ENCODE measurements at places on chromosomes 2 and 18.

DNA sequence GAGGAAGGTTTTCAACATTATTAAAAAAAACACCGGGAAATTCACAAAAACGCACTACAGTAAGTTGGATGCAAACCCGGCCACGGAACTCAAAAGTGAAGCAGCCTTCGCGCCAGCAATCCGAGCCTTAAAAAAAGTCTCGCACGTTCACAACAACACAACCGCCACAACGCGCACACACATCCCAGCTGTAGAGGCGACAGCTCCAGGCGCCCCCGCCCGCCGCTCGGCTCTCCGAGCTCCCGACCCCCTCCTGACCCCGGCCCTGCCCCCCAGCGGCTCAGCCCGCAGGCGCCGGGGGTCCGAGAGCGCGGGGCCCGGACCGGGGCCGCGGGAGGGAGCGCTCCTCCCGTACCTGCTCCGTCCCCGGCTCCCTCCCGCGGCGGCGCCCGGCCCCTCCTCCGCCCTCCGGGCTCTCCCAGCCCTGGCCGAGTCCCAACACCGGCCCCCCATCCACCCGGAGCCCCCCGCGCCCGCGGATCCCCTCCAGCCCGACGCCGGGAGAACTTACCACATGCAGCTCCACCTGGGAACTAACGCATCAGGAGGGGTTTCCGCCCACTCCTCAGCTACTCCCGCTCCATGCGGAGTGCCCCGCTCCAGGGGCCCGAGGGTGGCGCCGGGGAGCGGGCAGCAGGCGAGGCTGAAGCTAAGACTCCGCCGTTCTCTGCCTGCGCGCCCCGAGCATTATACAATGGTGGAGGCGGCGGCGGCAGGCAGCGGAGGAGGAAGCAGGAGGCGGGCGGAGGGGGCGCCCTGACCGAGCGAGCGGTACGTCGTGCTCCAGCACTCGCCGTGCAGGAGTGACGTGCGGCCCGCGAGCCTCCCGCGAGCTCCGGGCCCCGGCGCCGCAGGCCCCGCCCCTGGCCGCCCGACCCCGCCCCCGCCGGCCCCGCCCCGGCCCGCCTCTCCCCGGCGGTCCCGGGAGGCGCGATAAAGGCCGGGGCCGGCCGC, at the start of gene SERTAD2:
Gene SERTAD2 (minus strand): TSS at position 805 of the 954 bp plus-strand sequence. CDS start 17,042 bp downstream, outside the sequence.
- peak; percentile 82 for DNase-seq

GRCh38 chr2:119246884-119247843, 23.5 kb downstream of the STEAP3 start:
- no peak for DNase-seq

DNA sequence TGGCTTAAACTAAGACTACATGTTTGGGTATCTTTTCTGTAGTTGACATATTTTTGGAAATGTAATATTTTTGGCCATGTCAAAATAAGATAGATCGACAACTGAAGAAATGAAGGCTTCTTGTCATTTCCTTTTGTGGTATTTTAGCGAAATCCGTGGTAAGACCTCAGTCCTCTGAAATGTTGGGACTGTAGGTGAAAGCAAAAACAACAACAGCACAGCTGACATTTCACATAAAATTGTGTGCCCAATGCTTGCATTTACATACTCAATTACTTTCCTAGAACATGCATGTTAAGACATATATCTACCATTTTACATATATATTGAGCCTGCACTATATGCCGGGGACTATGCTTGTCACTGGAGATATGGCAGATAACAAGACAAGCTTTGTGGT, 50.2 kb downstream of the SPP2 start:
- no peak for DNase-seq

DNA sequence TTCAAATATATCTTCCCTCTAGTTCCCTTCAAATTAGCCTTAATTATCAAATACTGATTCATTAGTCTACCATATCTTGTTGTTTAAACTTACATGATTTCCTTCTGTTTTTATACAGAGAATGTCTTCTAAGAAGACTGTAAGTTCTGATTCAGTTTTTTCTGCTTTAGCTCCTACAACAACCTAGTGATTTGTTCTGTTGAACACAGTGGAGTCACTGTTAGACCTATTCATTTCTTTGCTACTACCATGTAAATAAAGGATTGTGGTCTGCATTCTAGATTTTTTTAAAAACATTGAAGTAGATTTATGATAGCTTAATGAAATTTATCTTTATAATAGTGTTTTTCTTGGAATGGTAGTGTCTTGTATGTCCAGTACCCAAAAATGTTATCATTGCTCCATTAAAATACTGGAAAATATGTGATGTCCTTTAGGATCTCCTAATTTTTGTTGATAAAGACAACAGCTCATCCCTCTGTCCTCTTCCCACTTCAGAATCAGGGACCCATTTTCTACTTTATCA, 146.4 kb downstream of the MBD5 start:
- DNase-seq: no peak

DNA sequence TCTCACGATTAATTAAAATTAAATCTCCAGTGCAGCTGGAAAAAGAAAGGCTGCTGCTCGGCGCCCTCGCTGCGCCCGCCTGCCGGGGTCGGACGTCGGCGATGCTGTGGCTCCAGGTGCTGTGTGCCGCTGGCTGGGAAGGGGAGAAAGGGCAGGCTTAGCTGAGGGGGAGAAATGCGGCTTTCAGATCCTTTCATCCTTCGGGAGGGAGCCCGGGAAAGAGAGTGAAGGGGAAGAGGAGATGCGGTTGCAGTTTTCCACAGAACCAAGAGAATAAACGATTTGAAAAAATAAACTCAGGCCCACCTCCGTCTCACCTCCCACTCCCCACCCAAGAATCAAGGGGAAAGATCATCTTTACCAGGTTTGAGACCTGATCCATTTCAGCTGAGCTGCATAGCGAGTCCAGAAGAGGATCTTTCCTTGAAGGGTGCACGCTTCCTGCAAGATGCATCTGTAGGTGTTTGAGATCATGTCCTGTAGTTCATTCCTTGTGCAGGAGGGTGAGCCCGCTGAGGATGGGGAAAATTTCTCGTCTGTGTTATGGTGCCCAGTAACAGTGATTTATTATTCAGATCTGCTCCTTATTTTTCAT, 495 bp downstream of the TMEM169 start:
- no peak for DNase-seq

GRCh38 chr18:67652288-67652687, 135.8 kb upstream of the DSEL start:
- no peak for DNase-seq

DNA sequence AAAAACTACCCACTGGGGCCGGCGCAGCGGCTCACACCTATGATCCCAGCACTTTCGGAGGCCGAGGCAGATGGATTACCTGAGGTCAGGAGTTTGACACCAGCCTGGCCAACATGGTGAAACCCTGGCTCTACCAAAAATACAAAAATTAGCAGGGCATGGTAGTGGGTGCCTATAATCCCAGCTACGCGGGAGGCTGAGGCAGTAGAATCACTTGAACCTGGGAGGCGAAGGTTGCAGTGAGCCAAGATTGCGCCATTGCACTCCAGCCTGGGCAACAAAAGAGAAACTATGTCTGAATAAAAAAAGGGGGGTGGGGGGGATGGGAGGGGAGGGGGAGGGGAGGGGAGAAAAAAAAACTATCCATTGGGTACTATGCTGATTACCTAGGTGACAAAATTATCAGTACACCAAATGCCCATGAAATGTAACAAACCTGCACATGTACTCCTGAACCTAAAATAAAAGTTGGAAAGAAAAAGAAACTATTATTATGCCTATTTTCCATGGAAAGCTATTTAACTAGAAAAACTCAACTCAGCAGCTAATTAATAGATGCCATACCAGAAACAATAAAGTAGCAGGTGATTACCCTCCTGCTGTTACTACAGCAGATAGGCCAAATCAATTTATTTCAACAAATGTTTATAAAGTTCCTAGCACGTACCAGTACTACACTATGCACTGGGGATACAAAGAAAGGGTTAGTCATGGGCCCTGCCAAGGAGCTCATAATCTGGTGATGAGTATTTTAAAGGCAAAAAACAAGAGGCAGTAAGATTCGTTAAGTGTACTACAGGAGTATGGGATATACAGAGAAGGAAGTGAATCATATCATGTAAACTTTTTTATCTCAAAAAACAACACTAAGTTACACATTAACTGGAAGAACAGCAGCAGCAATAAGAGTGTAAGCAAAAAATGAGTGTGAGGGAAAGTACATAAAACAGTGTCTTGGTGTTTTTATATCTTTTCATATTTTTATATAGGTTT, 112.8 kb upstream of the SLC39A10 start:
- DNase-seq: no peak

DNA sequence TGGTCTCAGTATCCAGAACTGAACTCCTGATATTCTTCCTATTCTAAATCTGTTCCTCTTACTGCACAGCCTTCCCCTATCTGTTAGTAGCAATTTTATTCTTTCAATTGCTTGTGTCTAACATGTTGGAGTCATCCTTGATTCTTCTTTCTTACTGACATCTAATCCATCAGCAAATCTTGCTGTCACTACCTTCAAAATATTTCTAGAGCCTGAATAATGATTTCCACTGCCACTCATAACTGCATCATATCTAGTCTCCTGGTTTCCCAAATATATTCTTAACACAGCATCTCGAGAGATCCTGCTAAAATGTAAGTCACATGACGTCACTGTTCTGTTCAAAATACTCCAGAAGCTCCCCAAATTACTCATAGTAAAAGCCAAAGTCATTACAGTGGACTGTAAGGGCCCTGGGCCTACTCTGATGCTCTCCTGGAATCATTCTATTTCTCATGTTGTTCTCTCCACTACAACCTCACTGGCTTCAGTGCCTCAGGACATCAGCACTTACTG, 95.2 kb downstream of the THSD7B start:
- DNase-seq: no peak

DNA sequence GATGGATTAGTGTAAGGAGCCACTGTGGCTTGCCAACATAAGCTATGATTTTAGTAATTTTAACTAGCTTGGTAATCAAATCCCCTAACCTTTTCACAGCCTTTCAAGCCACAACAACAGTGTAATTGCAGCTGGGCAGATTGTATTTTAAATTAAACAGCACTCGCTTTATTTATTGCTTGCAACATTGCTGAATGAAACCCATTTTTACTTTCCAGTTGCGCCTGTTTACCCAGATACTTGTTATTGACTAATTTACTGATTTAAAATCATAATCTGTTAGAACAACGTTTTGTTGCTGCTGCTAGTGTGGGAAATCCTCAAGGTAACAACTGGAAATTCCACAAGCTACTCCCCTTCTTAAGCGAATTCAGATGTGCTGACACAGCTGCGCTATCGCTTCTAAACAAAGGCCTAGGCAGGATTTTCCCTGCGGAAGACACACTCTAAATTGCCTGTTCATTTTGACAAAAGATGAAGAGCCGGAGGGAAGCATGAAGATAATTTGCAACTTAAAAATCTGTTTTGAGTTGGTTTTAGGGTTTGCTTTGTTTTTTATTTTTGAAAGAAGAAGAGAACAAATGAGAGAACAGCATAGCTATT, 283.9 kb downstream of the ALPK2 start:
- DNase-seq: no peak

- DNase-seq: no peak
These were observed 19.5 kb upstream of the CFAP36 start for GRCh38 chr2:55500025-55500424.
